ENCODE measurements at places on chromosomes 7 and 10.

DNA sequence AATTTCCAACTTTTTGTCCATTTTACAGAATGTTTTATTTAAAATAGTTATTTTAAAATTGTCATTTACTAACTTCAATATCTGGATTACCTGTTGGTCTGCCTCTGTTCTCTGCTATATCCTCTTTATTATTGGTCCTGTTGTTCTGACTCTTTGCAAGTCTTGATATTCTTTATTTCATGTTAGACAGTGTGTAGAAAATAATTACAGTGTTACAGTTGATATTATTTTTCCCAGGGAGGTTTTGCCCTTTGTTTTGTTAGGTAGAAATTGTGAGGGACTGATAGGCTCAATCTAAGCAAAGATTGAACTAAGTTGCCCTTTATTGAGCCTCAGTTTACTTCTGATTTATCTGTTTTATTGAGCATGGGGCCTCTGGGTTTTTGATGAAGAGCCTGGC is 49.4 kb upstream of the CADPS2 start:
- DNase-seq = no peak

- DNase-seq = no peak
These were observed 154.0 kb downstream of the ETV1 start for GRCh38 chr7:13835442-13835841.

DNA sequence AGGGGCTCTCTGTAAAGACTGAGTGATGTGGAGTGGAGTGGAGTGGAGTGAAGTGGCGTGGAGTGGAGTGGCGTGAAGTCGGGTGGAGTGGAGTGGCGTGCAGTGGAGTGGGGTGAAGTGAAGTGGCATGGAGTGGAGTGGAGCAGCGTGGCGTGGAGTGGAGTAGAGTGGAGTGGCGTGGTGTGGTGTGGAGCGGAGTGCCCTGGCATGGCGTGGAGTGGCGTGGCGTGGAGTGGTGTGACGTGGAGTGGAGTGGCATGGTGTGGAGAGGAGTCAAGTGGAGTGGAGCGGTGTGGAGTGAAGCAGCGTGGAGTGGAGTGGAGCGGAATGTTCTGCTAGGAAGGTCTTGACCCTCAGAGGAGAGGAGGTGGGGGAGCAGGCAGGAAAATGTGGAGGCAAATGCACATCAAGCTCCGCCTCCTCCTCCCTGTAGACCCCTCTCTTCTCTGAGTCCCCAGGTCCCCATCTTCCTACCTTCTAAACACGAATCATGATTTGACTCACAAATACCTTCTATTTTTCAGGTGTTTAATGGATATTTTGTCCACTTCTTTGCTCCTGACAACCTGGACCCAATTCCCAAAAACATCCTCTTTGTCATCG is 19.9 kb downstream of the ITIH2 start:
- no peak for DNase-seq

GRCh38 chr10:103125323-103126267 is 67.5 kb downstream of the NT5C2 start:
- no peak for DNase-seq

- no peak for DNase-seq
These were observed 80.6 kb upstream of the RHEB start for GRCh38 chr7:151600331-151600730.

DNA sequence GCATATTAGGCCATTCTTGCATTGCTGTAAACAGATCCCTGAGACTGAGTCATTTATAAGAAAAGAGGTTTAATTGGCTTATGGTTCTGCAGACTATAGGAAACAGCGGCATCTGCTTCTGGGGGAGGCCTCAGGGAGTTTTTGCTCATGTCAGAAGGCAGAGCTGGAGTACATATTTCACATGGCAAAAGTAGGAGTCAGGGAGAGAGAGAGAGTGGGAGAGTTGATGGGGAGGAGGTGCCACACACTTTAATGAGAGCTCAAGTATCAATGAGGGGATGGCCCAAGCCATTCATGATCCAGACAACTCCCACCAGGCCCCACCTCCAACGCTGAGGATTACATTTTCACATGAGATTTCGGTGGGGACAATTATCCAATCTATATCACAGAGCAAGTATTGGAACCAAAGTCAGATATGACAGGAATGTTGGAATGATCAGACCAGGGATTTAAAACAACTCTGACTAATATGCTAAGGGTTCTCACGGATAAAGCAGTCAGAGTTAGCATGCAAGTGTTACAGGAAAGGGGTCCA is 795.3 kb upstream of the CELF2 start:
- DNase-seq = no peak

GRCh38 chr7:138903186-138903820 is 77.9 kb downstream of the KIAA1549 start:
- no peak for DNase-seq

DNA sequence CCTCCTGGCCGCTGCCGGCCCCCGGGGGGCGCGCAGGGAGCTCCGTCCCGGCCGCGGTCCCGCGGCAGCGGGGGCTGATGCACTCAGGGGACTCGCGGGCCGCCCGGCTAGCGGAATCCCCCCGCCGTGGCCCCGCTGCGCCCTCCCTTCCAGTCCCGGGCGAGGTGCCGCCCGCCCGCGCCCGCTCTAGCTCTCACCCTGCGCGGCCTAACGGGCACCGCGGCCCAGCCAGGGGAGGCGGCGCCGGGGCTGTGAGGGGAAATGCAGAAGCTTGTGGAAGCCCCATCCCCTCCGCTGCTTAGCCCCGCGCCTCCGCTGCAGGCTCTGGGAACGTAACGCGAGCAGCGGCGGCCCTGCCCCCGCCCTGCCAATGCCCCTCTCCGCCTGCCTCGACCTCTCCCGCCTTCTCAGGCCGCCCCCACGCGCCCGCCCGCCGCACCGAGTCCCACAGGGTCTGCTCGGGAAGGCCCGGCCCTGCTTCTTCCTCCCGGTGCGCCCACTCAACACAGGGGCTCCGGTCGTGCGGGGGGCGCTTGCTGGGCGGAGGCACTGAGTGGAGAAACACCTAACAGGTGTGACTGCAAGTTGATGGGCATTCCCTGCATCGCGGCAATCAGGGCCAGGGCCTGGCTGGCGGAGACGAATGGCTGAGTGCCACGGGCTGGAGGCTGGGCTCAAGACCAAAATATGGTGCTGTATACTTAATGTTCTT is 384 bp upstream of the TMEM229A start:
- DNase-seq = peak; percentile 53

- DNase-seq = no peak
These were observed 112.5 kb upstream of the PRSS1 start for GRCh38 chr7:142636751-142637150.

DNA sequence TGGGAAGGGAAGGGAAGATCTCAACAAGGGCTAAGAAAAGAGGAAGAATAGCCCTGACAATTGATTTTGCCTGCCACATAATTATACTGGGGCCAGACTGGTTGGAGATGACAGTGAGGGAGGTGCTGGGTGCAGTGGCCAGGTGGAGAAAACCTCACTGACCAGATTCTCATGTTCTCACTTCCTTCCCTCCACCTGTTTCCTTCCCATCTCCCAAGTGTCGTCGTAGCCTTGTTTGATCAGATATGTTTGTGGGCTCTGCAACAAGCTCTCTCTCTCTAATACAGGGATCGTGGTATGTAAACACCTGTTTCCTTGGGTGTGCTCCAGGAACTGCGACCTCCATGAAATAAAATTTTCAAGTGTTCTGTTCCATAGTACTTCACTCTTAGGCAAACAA is 60.2 kb downstream of the VCL start:
- no peak for DNase-seq

DNA sequence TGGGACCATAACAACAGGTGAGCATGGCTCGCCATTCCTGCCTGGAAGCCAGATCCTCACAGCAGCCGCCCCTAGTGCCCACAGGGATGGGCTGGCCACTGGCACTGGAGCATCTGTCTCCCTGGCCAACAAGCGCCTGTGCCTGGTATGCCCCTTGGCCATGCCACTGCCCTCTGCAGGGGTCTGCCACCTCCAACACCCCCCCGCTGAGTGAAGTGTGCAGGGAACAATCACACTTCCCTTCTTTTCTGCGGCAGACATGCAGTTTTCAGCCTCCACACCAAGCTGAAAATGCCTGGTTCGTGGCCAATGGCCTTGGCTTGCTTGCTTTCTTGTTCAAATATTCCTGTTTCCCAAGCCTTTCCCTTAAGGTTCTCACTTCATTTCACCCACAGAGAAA is 50.7 kb downstream of the HSPA12A start:
- DNase-seq = peak; percentile 82

DNA sequence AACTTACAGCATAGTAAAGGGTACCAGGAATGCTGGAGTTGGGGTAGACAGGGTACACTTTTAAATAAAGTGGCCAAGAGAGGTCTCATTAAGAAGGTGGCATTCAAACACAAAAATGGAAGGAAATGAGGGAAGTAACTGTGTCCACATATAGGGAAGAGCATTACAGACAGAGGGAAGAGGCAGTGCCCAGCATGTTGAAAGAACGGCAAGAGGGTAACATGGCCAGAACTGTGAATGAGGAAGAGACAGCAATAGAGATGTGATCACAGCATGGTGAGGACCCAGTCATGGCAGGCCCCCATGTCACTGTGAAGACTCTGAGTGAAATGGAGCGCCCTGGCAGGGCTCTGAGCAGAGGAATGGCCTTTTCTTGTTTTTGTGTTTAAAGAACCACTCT is 35.1 kb upstream of the ZNRF2 start:
- no peak for DNase-seq

GRCh38 chr10:58994226-58995057 is 182.0 kb upstream of the PHYHIPL start:
- DNase-seq = no peak

DNA sequence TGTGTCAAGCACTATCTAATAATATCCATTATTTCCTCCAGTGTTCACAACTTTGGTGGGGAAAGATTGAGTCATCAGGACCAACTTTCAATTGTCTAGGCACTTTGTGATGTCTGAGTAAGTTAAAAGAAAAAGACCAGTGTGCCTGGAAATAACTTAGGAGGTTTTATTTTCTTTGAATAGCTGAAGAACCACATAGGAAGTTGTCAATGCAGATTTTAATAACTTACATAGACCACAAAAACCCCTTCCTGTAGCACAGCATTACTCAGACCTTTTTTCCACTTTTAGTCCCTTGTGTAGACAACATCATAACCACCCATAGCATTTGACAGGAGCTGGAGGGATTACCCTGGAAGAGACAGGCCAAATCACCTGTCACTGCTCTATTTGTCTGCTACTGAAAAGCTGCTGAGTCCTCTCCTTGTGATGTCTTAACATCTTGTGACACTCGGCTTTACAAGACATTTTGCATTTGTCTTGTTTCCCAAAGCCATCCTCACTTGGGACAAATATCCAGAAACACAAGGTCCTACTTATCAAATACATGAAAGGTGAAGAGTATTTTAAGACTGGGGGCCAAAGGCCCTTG is 241.5 kb upstream of the PTER start:
- no peak for DNase-seq
